Choroid plexus epithelial cell (primary cell): ENCODE measurements at places on chromosomes 1 and 21.

DNA sequence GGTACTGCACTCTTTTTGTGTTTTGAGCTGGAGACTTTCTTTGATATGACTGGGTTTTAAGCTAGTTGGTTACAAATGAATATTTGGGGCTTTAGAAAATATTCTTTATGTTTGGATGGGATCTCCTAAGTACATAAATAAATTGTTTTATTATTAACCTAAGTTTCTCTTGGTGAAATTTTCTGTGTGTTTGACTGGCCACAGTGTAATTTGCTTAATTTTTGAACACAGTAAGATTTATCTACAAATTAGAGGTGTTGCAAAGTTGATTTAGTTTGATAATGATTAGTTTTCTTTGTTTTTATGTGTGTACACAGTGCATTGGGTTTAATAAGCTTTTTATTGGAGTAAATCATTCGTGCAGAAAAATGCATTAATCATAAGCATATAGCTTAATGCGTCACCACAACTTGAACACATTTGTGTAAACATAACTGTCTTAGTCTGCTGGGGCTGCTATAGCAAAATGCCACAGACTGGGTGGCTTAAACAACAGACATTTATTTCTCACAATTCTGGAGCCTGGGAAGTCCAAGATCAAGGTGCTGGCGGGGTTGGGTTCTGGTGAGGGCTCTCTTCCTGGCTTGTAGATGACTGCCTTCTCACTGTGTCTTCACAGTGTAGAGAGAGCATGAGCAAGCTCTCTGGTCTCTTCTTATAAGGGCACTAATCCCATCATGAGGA lies 17.4 kb upstream of the SLC6A9 start:
- peak; percentile 50 for DNase-seq

DNA sequence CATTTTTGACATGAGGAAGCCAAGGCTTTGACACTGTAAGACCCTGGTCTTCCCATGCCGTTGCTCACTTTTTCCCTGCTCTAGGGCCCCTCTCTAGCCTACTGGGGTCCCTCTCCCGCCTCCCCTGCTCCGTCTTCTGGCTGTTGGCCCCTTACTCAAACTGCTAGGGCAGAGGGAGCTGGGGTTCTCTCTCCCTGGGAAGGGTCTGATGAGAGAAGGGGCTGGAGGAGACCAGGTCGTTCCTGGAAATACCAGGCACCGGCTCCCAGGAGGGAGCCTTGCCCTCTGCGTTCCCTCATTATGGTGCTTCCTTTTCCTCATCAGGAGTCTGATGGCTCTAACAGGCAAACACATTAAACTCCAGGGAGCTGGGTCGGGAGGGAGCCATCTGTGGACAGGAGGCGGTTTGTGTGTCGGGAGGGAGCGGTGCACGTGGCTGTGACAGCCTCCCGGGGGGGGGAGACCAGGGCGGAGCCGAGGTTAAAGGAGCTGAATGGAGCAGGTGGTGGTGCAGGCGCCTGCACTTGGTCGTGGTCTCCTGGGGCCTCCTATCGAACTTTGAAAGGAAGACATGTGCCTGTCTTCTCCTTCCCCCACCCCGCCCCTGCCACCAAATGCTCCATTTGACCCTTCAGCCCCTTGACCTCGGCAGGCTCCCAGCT lies 35.4 kb upstream of the LHX4 start:
- no peak for DNase-seq

GRCh38 chr1:90308421-90308820 lies 313.5 kb downstream of the ZNF326 start:
- DNase-seq = no peak

DNA sequence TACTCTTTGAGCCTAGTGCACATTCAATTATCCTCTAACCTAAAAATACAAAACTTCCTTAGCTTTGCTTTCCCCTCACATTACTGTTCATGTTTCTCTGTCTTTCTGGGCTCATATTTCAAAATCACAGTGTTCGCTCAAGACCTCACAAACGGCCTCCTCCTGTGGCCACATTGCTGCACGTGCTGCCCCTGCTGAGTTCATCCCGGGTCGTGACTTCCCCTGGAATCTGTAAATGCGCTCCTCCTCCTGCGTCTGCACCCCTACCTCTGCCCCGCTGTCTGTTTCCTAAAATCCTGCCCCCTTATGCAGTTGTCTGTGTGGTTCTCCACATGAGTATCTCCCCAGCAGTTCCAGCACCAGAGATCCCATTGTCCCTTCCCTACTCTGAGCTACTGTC lies 45.5 kb upstream of the RAVER2 start:
- DNase-seq = peak; percentile 32

DNA sequence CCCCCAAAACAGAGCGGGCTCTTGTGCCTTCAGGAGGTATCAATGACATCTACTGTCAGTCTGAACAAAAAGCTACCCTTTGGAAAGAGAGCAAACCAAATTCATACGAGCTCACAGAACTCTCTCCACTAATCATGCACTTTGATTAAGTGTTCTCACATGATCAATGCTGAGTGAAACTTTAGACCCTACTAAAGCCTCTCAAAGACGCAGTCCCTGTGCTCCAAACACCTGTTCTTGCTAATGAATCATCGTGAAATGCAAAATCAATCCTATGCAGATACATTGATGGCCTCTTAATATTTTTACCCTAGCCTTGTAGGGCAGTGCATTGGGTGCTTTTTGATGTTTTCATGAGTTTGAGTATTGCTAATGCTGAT lies 113.4 kb downstream of the ZBTB18 start:
- DNase-seq = no peak

DNA sequence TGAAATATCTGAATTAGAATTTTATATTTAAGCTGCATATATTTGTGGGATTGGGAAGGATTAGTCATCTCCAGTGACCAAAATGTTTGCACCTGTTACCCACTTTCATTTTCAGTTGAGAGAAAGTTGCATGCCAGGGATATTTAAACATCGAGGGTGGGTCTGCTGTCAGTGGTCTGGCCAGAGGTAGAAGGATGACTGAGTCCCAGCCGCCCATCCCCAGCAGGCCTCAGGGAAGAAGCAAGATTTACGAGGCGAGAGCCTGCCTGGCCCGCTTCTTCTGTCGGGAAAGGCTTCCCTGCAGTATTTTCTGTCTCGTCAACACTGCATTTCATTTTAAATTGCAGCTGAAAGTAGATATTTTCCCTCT lies 1.4 kb upstream of the MAN1C1 start:
- DNase-seq = no peak

DNA sequence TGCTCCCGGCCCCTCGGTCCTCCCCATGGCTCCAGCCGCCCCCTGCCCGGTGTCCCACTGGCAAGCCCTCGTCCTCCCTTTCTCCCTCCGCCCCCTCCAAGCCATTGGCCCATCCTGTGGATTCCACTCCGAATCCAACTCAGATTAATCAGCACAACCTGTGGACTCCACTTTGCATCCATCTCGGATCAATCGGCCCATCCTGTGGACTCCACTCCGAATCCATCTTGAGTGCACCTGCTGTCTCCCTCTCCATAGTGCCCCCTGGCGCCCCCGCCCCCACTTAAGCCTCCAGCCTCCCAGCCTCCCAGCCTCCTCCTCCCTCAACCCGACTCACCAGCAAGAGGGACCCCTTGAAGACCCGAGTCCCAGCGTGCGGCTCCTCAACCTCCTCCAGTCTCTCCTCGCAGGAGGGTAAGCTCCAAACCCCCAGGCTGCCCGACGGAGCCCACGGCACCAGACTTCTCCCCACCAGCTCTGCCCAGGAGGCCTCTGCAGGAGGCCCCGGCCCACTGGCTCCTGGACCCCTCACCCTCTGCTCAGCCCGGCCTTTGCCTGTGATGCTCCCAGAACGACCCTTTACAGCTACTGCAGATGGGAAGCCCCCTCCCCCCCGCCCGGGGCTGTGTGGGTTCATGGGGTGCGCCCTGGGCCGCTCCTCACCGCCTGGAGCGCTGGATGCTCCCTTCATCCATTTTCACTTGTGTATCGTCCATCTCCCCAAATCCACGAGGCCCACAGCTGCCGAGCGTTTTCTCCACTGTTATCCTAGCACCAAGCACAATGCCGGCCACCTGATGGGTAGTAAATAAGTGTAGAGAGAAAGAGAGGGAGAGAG lies 40.6 kb upstream of the TSPEAR start:
- DNase-seq = no peak

DNA sequence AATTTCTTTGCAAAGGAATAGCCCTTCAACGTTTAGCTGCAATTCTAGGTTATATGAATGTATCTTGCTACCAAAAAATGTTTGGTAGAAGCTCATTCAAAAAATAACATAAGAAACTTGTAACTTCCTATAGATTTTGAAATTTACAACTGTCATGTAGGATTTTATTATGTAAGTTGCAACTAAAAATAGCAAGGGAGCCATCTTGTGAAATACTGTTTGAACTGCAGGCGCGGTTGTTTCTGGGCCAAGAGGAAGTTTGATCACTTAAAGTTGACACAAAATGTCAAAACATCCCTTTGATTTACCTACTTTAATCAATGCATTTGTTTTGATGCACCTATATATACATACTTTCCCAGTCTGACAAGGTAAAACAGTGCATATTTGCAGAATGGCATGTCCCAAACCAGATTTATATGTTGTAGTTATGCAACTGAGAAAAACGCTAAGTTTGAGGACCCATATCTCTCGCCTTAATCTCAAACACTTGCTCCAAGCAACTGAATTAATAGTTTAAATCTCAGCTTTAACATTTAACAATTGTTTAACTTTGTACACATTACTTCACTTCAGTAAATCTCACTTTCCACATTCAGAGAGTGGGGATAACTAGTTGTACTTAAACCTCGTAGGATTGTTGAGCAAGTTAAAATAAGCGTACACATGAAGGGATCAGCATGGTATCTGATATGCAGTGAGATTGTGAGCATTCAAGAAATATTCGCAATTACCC lies 63.9 kb downstream of the KCNK2 start:
- DNase-seq = peak; percentile 73
